Activated naive CD4-positive, alpha-beta T cell treated with anti-CD3 and anti-CD28 coated beads, Interleukin-2, amount 10 ng/mL, durations not matched to agents 7 days and 5 days (primary cell): ENCODE measurements at places on chromosomes 1 and 21.

- peak; percentile 71 for DNase-seq
Measured at GRCh38 chr1:160539990-160540858, 17.2 kb upstream of the SLAMF6 start.

DNA sequence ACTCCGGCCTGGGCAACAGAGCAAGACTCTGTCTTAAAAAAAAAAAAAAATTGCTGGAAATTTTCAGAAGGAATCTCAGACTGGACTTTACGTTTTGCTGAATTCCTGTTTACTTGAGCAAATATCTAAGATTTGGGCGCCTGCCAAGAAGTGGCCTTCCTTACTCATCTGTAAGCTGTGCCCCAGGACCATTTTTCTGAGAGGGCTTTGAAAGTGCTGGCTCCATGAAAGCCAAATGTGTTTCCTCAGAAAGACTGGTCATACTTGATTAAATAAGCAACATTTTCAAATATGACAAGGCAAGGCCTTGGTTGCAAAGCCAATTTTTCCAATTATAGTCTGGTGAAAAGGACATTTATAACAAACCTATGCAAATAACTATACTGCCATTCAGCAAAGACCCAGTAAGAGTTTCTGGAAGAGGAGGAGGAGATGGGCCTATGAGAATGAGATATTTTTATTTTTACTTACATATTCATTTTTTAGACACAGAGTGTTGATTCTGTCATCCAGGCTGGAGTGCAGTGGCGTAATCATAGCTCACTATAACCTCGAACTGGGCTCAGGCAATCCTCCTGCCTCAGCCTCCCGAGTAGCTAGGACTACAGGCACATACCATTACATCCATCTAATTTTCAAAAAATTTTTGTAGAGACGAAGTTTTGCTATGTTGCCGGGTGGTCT lies 56.3 kb upstream of the HTR1D start:
- no peak for DNase-seq

GRCh38 chr1:8525216-8525557 lies 207.3 kb downstream of the SLC45A1 start:
- peak; percentile 40 for DNase-seq

DNA sequence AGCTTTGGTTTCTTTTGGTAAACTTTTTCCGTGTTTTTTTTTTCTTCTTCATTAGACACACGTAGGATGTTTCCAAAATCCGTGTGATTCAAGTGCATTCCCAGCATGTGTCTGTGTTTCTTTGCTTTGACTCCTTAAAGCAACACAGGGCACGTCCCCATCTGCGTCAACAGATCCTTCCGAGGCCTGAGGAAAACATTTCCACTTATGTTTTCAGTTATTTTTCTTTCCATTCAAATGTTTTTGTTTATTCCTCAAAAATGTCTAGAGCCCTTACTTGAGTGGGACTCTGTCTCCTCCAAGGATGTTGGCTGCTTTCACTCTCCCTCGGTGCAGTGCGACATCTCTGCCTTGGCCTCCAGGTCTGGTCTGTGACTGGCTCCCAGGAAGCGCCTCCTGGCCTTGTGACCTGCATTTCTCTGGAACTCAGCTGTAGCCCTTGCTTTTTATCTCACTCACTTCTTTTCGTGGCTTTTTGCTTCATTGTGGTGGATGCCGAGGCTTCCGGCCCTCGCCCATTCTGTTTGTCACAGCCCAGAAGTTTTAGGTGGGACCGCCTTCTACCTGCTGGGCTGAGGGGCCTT lies 31.3 kb upstream of the SLC19A1 start:
- DNase-seq: no peak

GRCh38 chr1:44228218-44228617 lies 14.9 kb downstream of the DMAP1 start:
- DNase-seq: no peak

- DNase-seq: no peak
Measured at GRCh38 chr1:110229348-110230001, 19.4 kb downstream of the KCNC4 start.

DNA sequence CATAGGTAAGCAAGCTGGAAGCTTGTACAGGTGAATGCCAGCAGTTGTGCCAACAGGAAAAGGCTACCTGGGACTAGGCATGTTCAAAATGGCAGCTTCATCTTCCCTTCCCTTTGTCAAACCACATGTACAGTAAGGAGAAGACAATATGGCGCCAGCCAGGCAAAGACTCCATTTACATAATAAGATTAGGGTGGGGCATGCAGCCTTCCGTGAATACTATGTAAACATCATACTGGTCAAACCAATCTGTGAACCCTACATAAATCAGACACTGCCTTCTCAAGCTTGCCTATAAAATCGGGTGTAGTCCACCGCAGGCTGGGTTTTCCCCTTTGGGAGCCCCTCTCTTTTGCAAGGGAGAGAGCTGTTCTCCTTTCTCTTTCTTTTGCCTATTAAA lies 24.6 kb downstream of the ATF3 start:
- no peak for DNase-seq

DNA sequence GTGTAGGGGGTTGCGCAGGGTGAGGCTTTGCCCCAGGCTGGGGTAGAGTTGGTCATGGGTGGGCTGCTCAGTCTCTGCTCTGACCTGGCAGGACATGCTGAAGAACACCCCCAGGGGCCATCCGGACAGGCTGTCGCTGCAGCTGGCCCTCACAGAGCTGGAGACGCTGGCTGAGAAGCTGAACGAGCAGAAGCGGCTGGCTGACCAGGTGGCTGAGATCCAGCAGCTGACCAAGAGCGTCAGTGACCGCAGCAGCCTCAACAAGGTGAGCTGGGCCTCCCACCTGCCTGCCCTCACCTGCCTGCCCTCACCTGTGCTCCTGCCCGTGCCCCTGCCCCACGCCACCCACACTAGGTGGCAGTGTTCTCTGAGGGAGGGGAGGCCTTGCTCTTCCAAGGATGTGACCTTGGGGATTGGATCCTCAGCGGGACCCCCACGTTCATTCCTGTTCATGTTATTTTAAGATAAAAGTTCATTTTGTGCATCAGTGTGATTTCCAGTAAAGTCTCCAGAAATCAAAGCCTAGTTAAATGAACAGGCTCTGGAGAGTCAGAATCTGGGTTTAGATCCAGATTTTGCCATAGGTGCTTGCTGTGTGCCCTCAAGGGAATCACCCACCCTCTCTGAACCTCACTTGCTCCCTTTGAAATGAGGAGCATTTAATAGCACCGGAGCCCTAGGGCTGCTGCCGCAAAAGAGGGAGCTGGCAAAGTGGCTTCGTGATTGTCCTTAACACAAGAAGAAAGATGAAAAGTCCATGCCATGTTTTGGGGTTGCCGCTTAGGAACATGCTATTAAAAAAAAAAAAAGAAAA lies 87.9 kb downstream of the ARHGEF10L start:
- no peak for DNase-seq

- no peak for DNase-seq
Measured at GRCh38 chr1:32071758-32072621, 749 bp upstream of the TMEM39B start.

DNA sequence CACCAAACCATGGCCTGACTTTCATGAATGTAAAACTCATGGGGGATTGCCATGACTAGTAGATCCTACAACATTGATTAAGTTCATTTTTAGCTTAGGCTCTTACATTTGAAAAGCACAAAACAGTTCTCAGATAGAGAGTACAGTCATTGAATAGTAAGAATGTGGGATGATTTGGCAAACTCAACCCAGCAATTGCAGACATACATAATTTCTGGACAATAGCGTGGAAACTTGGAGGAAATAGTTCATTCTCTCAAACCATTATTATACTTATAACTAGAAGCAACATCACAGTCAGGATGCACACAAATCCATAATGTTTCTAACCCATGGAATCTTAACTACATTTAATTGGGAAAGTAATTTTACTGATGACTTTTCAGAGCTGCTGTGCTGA lies 598.2 kb downstream of the LMO4 start:
- DNase-seq: no peak

GRCh38 chr1:162823771-162824525 lies 33.4 kb downstream of the HSD17B7 start:
- no peak for DNase-seq

DNA sequence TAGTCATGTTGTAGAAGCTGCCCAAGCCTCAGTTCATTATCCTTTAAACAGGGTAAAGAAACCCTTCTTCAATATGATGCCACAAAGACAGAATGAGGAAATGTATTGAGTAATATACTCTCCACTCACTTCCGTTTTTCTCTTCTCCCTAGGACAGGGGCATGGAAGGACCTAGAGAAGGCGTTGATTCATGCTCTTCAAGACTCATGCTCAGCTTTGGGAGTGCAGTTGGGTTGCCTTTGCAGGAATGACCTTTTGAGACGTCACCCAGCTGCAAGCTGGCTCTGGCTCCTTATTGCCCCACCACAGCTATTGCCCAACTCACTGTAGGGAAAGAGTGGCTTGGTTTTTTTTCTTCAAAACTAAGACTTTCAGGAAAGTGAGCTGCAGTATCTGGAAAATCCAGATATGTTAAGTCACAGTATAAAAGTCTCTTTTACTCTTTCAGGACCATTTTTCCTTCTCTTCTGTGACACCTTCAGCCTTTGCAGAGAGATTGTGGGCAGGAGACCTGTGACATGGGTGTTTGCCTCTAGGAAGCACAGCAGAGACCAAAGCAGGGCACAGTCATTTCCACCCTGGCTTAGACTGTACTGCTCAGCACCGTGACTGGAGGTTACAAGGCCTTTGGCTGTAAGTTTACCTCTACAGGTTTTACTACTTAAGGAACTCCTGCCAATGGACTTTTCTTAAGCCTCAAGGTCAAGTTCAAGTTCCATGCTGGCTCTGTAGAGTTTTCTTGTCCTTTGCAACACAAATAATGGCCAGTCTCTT lies 39.5 kb downstream of the XCL2 start:
- peak; percentile 37 for DNase-seq

- no peak for DNase-seq
Measured at GRCh38 chr1:115609021-115609420, 32.7 kb upstream of the VANGL1 start.

- no peak for DNase-seq
Measured at GRCh38 chr1:208115924-208116640, 128.1 kb downstream of the PLXNA2 start.

- DNase-seq: no peak
Measured at GRCh38 chr1:231666220-231666936, 39.8 kb downstream of the DISC1 start.

- DNase-seq: no peak
Measured at GRCh38 chr1:155531624-155532023, 31.0 kb downstream of the ASH1L start.

DNA sequence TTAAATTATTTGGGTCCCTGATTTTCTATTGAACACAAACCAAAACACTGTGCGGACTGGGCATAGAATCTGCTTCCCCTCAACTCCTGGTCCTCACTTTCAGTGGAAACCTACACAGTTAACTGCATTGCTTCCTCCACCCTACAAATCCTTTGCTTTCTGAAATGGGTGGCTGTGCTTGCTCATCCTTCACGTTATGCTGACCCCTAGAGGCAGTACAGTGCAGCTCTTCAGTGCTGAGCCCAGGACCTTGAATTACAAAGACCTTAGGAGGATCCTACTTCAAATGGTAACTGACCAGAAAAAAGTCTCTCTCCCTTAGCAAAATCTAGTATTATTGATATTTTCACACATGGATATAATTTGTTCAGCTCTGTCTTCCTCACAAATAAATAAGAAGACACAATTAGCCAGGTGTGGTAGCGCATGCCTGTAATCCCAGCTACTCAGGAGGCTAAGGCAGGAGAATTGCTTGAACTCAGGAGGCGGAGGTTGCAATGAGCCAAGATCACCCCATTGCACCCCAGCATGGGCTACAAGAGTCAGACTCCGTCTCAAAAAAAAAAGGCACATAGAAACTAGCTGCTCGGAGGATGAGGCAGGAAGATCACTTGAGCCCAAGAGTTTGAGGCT lies 63.4 kb upstream of the L1TD1 start:
- DNase-seq: peak; percentile 51

DNA sequence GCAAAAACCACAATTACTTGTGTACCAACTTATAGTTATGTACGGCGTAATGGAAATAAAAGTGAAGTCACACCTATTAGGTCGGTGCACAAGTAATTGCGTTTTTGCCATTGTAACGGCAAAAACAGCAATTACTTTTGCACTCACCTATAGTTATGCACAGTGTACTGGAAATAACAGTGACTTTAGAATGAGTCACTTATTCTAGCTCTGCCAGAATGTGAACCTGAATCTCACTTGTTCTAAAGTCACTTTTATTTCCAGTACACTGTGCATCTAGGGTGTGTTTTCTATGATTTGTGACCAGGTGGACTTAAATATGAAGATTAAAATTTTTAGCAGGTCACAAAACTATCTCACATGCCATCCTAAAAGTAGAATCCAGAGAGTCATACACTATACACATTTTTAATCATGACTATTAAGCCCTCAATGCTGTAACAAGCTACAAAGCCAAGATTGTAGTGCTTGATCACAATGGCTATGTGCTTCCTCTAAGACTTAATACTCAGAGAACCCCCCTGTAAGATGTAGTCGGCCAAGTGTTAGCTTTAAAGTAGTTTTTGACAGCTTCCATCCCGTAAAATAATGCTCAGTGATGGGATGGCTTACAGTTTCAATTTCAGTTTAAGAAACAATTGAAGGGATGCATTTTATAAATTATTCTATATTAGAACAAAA lies 218.8 kb downstream of the NEGR1 start:
- no peak for DNase-seq
